ENCODE measurements at places on chromosomes 2 and 18.

GRCh38 chr2:100878000-100878791, 58.3 kb downstream of the NPAS2 start:
- DNase-seq = no peak

DNA sequence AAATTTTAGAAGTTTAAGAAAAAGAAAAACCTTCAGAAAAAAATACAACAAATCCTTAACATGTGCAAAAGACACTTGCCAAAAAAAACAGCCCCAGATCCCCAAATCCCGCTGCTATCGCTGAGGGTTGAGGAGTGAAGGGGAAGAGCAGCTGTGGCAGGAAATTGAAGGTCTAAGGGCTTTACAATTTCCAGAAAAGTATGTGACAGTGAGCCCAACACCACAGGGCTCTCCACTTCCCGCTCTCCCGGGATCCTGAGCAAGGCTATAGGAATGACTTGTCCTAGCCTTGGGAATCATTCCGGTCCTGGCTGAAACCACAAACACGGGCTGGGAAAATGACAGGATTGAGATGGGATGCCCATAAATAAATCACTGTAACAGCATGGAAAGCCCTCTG, 191.4 kb downstream of the TMEM163 start:
- no peak for DNase-seq

DNA sequence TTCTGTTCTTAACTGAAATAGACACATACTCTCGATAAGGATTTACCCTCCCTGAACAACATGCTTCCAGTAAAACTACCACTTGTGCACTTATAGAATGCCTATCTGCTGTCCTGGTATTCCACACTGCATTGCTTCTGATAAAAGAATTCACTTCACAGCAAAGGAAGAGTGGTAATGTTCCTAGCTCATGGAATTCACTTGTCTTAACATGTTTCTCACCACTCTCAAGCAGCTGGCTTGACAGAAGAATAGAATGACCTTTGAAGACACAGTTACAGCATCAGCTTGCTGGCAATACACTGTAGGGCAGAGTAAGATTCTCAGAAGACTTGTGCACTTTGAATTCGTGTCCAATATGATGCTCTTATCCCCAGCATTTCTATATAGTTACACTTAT, 524.1 kb upstream of the CNTNAP5 start:
- DNase-seq = no peak

DNA sequence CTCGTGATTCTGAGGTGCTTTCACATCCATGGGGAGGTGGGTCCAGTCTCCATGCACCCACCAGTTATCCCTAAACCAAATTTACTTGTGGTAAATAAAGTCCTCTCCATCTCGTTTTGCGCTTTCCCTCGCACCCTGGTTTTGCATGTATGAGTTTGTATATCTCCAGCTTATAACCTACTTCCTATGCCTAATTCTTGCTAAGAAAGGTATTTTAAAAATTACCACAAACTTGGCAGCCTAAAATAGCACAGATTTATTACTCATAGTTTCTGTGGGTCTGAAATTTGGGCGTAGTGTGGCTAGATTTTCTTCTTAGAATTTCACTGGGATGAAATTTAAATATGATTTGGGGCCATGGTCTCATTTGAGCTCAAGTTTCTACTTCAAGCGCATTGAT, 511.5 kb downstream of the NYAP2 start:
- DNase-seq = no peak

DNA sequence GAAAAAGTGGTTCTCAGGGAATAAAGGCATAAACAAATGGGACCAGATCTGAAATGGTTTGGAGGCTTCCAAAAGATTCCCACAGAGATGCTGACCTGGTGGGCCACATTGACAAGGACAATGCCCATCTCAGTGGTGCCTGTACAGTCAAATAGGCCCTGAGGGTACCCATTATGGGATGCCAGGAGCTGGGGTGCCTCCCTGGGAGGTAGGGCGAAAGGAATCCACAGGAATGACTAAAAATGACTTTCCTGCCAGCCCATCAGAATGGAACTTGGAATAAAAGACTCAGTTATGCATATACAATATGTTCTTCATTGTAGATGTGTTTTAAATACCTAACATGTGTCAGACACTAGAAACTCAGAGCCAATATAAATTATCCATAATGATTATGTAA, 248.5 kb downstream of the RNF144A start:
- DNase-seq = no peak

- DNase-seq = no peak
Observed at GRCh38 chr2:135095591-135095990, 43.5 kb downstream of the RAB3GAP1 start.

- no peak for DNase-seq
Observed at GRCh38 chr2:45330637-45331409, 280.2 kb downstream of the SRBD1 start.

DNA sequence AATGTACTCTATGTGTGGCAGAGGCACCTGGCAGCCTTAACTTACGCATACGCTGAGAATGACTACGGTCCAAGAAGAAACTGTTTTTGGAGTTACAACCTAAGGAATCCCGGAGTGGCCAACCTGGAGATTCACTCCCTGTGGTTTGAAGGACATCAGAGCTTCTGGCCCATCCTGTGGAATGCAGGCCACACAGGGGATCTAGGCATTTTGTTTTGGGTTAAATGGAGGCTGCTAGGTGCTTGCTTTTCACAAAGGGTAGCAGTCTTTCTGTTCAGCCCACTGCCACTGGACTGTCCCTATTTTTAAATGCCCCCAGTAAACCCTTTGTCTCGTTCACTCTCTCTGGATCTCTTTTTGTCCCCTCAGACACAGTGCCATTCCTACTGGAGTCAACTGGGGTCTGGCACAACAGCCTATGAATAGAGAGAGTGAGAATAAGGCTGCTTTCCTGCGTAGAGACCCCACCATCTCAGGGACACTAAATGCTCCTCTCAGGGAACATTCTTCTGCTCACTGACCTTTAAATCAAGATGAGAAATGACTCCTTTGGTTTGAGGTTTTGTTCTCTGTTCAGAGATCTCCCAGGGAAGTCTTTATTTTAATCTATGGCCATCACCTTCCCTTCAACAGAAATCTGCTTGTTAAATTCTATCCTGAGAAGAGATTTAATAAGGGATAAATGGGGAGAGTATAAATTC, 124.9 kb downstream of the B3GNT2 start:
- no peak for DNase-seq

DNA sequence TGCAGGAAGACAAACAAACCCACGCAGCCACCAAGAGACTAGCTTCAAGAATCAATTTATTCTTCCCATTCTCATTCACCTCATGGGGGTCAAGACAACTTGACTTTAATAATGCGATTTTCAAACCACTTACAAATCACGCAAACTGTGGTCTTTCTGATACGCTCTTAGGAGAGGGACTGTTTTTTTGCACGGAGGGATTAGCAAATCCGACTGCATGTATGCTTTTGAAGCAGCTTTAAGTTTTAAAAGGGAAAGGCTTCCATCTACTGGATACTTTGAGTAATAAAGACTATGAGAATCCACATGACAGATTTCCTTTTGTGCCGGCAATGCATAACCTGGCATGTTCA, 322.9 kb upstream of the KCNJ3 start:
- no peak for DNase-seq

DNA sequence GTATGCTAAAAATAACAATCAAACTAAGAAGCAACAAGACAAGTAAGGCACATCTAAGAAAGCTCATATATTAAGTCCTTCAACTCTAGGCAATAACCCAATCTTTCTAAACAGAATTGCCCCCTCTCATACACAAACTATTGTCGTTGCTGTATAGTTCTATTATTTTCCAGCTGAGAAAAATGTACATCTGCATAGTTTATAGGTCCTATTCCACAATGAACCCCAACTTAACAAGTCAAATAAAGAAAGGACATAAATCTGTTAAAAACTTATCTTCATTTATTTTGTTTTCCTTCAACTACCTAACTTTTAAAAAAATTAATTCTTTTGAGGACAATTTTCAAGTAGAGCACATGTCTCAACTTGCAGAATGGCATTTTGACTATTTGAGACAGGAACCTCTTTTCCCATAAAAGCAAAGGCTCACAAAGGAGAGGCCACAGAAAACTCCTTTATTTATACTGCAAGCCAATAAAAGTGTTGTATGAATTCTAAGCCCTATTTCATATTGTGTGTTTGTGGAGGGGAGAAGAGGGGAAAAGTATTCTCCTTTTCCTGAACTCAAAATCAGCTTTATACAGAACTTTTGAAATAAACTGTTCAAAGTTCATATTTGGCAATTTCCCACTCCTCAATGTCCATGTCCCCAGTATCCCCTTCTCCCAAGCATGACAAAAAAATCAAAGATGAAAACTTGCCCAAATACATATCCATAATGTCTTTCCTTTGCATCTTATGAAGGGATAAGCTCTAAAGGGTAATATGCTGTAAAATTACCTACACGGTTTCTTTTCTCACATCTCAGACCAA, 37.4 kb downstream of the RTN4 start:
- DNase-seq = no peak

GRCh38 chr2:197121756-197122385, 188.7 kb downstream of the ANKRD44 start:
- no peak for DNase-seq

- DNase-seq = no peak
Observed at GRCh38 chr2:27808984-27809383, 37.5 kb downstream of the MRPL33 start.

- DNase-seq = peak; percentile 2
Observed at GRCh38 chr2:128473175-128474035, 154.7 kb upstream of the HS6ST1 start.

DNA sequence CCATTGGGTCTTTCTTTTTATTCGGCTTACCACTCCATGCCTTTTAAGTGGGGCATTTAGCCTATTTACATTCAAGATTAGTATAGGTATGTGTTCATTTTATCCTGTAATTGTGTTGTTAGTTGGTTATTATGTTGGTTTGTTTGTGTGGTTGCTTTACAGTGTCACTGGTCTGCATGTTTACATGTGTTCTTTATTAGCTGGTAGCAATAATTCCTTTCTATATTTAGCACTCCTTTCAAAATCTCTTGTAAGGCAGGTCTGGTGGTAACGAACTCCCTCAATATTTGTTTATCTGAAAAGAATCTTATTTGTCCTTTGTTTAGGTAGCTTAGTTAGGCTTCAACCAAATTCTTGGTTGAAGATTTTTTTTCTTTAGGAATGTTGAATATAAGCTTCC, 68.7 kb upstream of the XDH start:
- no peak for DNase-seq

DNA sequence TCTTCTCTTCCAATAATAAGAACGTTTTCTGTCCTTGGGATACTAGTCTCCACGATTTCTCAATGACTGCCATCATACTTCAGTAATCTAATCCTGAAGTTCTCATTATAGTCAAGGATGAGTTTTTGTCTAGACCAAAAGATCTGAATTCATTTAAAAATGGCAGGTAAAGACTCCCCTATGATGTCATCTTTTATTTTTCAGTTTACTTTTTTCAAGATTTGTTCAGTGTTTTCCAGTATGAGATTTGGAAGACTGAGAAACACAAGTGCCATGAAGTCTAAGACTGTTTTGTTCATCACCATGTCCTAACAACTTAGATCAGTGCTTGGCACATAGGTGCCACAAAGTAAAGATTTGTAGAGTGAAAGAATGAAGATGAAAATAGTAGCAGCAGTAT, 35.8 kb upstream of the PPP4R3B start:
- DNase-seq = no peak

DNA sequence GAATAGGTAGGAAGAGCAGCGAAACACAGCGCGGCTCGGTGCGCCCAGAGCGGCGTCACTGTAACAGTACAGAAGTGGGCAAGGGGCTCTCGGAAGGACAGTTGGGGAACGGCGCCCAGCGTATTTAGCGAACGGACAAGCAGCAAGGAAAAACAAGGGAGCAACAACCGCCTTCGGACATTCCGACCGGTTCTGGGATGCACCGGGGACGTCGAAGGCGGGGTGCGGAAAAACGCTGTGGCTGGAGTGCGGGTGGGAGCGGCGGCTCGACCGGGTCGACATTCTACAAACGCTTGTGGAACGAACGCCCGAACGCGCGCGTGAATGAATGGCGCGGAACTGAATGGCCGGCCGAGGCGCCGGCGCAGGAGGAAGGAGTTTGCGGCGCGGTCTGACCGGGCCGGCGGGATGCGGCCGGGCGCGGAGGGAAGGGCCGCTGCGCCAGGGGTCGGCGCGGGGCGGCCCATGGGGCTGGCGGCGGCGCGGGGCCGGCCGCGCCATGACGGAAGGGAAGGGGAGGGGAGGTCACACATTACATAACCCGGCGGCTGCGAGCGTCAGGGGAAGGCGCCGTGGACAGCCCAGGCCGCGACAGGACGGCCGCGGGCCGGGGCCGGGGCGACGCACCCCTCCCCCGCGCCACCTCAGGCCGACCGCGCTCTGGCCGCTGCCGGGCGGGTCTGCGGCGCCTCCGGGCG, 605 bp downstream of the REV1 start:
- DNase-seq = peak; percentile 61

DNA sequence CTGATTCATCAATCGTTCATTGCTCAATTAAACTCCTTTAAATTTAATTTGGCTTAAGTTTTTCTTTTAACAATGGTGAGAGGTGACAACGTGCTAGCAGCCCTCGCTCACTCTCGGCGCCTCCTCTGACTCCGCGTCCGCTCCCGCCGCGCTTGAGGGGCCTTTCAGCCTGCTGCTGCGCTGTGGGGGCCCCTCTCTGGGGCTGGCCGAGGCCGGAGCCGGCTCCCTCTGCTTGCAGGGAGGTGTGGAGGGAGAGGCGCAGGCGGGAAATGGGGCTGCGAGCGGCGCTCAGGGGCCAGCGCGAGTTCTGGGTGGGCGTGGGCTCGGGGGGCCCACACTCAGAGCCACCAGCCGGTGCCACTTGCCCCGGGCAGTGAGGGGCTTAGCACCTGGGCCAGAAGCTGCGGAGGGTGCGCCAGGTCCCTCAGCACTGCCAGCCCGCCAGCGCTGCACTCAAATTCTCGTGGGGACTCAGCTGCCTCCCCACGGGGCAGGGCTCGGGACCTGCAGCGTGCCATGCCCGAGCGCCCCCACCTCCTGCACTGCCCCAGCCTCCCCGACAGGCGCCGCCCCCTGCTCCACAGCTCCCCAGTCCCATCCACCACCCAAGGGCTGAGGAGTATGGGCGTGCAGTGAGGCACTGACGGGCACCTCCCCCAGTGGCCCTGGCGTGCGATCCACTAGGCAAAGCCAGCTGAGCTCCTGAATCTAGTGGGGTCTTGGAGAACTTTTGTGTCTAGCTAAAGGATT, 19.6 kb downstream of the ANKMY1 start:
- no peak for DNase-seq

DNA sequence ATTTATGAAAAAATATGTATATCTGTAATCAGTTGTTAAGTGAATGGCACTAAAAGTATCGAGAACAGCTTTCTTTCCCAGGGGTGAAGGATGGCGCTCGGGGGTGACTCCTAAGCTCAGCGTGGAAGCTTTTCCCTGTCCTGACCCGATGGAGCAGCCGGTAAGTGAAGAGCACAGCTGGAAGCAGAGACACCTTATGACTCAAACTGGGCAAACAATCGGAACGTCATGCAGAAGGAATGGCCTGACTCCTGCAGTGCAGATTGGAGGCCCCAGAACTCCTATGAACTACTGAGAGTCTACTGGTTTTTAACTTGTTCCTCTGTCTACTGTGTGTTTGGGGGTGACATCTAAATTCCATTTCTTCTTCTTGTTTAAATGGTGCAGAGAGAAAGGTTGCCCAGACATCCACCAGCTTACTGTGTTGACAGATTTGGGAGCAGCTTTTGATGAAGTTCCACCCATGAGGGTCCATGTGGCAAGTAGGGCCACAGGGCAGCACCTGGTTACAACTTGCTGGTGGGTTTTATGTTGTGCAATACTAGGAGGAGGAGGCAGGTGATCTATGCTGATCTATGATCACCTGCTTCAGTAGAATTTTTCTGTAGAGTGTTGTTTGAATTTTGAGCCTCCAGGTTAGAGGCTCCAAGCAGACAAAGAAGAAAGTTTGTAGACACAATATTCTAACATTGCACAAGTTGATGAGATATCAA, 52.8 kb upstream of the TMEM182 start:
- no peak for DNase-seq

GRCh38 chr2:9388199-9388681, 35.1 kb downstream of the ITGB1BP1 start:
- no peak for DNase-seq
